Astrocyte (in vitro differentiated cells and primary cell): ENCODE measurements at places on chromosomes 12 and 14.

DNA sequence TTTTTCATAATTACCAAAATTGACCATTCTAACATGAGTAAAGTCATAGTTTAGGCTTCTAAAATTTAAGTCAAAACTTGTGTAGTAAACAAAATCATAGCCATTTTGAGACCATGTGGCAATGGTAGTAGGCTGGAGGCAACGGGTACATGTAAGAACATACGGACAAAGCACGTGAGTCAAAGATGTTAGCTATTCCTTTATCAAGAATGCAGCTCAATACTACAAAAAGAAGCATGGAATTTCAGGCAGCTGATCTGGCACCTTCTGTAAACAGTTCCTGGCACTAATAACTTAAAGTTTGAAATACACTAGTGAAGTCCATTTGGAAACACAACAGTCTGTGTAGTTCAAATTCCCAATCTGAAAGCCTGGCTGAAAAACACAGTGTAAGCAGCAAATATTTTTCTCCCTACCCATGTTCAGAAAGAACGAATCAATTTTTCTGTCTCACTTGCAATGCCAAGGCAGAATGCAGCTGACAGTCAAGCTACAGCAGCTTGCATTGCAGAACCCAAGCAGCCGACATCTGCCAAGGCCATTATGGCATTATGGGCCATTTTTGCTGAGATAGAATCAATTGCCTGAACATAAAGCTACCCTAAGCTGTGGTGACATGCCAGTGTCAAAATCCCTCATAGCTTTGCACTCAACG lies 29.3 kb downstream of the MYF5 start:
- no peak for DNase-seq

- no peak for DNase-seq
Observed at GRCh38 chr12:15858353-15858752, 23.8 kb upstream of the STRAP start.

- no peak for DNase-seq
Observed at GRCh38 chr12:113796852-113797534, 169.1 kb downstream of the RBM19 start.

DNA sequence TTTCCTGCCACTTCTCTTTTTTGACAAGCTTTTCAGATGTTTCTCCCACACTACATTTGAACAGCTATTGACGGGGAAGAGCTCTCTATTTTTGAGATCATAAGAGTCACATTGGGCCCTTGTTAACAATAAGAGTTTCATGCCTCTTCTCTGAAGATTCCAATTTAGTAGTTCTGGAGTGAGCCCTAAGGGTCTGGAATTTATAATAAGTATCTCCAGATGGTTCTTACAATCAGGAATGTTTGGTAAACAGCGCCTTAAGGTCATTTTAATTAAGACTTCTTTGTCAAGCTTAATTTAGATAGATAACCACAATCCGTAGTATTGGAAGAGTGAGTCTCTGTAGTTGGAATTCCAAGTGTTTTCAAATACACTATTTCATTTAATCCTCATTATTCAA lies 60.6 kb upstream of the HECTD1 start:
- DNase-seq, result no peak
